ENCODE measurements at places on chromosomes 7 and 10.

DNA sequence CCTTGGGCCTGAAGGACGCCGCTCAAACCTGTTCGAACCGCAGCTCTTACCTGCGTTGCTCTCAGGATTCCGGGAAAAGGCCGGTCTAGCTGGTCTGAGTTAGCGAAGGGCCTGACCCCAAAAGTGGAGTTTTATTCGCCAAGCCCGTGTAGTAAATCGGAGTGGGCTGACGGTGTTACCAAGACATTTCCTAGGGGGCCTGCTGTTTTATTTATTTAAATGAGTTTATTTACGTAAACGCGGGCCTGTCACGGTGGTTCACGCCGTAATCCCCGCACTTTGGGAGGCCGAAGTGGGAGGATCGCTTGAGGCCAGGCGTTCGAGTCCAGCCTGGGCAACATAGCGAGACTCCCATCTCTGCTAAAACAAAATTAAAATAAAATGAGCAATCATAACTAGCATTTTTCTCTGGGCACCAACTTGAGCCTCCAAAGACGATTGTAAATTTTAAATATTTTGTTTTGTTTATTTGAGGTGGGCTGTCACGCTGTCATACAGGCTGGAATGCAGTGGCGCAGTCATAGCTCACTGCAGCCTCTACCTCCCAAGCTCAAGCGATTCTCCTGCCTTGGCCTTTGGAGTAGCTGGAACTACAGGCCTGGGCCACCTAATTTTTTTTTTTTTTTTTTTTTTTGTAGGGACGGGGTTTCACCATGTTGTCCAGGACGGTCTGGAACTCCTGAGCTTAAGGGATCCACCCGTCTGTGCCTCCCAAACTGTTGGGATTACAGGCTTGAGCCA, 903 bp downstream of the ZNF655 start:
- peak; percentile 19 for DNase-seq

DNA sequence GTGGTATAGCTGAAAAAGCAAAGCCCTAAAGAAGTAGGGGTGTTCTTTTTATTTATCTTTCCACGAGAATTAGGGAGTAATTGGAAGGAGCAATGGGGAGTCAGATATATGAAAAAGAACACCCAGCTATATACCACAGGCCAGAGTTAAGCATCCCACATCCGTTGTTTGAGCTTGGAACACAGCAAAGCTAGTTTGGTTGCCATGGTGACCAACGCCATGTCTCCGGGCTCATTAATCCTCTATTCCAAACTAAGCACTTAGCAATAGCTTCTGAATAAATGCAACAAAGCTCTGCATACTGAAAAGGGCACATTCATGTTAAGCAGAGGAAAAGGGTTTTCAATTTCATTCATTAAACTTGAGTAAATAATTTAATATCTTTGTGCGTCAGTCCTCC, 23.5 kb downstream of the ASB4 start:
- DNase-seq = peak; percentile 90

GRCh38 chr7:142420554-142421362, 162.9 kb upstream of the PRSS58 start:
- DNase-seq = no peak

- no peak for DNase-seq
Observed at GRCh38 chr7:138212314-138212713, 136.1 kb downstream of the AKR1D1 start.

DNA sequence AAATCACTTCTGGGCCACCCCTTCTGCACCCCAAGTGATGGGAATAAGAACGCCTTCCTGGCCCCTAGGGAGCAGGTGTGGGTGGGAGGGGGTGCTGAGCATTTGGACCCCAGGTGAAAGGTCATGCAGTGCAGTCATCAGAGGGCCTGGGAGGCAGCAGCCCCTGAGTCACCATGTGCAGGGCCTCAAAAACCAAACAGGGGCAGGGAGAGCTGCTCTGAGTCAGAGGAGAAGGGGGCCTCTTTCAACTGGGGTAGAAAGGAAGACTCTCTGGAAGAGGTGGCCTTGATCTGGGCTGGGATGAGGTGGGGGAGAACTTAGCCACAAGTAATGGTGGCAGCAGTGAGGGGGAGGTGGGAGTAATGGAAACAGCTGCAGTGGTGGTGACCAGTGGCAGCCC, 164.3 kb downstream of the BUB3 start:
- no peak for DNase-seq

DNA sequence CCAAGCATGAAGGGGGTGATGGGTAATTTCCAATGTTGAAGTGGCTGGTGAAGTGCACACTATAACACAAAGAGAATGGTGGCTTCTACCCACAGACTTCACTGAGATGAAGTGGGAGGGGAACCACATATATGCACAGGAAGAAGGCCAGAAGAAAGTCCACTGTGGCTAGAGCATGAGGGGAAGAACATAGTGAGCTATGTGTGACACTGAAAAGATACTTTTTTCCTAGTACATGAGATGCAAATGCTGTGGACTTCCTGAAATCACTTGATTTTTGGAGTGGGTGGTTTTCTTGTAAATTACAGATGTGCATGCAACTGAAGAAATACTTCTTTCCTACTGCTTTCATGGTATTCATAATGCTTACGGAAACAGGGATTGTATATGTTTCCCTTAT, 115.6 kb upstream of the PHYHIPL start:
- no peak for DNase-seq

DNA sequence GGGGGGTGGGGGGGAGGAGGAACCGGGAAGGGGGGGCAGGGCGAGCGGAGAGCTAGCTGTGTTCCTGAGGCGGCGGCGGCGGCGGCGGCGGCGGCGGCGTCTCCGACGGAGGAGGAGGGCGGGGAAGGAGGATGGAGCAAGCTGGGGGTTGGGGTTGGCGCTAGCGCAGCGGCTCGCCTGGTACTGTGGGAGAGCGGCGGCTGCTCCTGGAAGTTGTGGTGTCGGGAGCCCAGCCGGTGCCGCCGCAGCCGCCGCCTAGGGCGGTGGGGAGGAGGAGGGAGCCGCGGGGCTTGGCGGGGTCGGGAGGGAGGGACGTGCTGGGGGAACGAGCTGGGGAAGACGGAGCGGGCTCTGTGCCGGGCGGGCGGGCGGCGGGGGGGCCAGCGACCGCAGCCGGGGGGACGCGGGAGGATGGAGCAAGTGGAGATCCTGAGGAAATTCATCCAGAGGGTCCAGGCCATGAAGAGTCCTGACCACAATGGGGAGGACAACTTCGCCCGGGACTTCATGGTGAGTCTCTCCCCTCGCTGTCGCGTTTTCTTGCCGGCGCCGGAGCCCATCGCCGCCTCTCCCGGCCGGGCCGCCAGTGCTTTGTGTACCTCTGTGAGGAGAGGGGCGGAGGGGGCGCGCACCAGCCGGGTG, at the start of gene PTPN12:
PTPN12 (plus strand) TSS at position 160 of the 642 bp plus-strand sequence; CDS start at position 412, 252 bp downstream.
- peak; percentile 84 for DNase-seq

- DNase-seq = no peak
Observed at GRCh38 chr10:29007748-29008610, 280.9 kb upstream of the LYZL1 start.

DNA sequence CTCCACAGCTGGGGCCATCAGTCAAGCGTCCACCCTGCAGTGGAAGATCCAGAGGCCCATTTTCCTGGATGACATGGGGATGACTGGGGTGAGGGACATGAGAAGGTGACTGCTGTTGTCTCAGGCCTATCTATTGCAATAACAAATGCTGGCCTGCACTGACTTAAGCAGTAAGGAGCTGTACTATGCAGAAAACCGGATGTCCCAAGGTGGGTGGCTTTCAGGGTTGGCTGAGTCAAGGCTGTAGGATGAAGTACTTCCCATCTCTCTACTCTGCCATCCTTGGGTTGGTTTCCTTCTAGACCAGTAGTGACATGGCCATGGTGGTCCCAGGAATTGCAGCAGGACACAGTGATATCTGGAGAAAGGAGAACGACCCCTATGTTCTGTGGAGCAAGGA, 48.1 kb downstream of the NEURL1 start:
- no peak for DNase-seq

DNA sequence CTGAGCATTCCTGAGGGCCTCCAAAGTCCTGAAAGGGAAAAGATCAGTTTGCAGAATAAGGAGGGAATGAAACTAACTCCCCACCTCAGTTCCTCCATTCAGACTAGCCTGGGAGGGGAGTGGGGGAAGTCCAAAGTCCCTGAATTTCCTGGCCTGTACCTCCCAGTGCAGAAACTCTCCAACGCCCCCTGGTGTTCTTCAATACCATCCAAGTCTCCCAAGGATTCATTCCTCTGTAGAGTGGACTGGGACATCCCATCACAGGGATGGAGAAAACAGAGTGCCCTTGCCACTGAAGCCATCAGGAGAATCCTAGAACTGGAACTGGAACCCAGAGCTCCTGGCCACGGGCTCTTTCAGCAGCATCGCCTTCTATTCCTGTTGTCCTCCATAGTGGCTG, 1.6 kb upstream of the COL13A1 start:
- no peak for DNase-seq

DNA sequence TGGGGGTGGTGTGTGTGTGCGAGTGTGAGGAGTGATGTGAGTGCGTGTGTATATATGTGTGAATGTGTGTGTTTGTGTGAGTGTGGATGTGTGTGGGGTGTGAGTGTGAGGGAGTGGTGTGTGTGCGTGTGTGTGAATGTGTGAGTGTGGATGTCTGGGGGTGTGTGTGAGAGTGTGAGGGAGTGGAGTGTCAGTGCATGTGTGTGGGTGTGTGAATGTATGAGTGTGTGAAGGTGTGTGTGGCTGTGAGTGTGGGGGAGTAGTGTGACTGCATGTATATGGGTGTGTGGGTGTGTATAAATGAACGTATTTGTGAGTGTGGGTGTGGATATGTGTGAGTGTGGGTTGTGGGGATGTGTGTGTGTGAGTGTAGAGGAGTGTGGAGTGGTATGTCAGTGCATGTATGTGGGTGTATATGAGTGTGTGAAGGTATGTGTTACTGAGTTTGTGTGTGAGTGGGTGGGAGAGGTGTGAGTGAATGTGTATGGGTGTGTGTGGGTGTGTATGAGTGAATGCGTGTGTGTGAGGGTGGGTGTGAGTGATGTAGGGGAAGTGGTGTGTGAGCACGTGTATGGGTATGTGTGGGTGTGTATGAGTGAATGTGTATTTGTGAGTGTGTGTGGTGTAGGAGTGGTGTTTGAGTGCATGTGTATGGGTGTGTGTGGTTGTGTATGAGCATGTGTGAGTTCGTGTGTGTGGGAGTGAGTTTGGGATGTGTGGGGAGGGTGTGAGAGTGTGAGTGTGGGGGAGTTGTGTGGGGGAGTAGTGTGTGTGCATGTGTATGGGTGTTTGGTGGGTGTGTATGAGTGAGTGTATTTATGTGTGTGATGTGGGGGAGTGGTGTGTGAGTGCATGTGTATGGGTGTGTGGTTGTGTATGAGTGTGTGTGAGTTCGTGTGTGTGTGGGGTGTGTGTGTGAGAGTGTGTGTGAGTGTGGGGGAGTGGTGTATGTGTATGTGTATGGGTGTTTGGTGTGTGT, 28.5 kb upstream of the NUB1 start:
- DNase-seq = no peak

DNA sequence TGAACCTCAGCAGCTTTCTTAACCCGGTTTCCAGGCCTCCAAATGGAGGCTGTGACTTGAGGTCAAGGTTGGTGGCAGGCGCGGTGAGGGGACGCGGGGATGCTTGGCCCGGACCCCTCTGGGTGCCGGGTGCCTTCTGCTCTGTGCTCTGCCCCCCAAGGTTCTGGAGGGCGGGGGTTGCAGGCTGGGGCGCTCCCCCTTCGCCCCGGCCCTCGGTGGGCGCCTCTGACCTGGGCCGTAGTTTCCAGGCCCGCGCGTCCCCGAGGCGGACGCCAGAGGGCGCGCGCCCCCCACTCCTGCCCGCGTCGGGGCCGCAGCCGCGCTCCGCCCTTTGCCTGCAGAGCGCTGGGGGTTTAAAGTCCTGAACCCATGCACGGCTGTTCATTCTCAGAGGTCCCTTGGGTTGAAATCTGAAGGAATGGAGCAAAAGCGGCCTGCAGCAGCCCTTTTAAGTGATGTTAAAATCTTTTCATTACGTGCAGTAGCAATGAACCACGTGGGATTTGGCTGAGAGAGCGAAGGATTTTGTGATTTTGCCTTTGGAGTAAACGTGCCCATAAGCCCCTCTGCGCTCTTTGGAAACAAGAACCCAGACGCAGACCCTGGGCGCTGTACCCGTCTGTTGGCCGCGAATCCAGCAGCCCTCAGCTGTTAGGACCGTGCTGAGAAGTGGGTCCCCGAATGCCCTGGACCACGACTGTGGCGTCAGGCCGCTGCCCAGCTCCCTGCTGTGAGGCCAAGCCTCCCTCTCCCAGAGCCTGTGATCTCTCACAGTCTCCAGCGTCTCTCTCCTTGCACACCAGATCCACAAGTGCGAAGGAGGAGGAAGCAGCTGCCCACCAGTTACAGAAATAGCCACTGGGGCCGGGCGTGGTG, 135.0 kb downstream of the ACTR3B start:
- DNase-seq = peak; percentile 16

- DNase-seq = no peak
Observed at GRCh38 chr7:156113731-156114130, 301.5 kb upstream of the SHH start.

DNA sequence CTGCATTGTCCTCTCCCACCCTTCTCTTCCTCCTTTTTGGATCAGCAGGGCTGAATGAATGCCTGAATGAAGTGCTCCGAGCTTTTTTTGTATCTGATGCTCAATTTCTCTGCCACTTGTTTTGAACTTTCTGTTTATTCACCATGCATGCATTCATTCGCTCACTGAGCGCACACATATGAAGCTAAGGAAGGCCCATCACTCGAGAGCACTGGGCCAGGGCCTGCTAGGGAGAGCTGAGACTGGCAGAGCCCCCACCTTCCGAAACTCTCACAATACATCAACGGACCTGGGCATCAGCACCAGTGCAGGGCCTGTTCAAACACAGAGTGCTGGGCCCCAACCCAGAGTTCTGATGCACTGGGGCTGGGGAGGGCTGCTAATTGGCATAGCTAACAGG, 45.7 kb downstream of the RPS24 start:
- no peak for DNase-seq

- no peak for DNase-seq
Observed at GRCh38 chr7:39589323-39590111, 23.3 kb downstream of the YAE1 start.

DNA sequence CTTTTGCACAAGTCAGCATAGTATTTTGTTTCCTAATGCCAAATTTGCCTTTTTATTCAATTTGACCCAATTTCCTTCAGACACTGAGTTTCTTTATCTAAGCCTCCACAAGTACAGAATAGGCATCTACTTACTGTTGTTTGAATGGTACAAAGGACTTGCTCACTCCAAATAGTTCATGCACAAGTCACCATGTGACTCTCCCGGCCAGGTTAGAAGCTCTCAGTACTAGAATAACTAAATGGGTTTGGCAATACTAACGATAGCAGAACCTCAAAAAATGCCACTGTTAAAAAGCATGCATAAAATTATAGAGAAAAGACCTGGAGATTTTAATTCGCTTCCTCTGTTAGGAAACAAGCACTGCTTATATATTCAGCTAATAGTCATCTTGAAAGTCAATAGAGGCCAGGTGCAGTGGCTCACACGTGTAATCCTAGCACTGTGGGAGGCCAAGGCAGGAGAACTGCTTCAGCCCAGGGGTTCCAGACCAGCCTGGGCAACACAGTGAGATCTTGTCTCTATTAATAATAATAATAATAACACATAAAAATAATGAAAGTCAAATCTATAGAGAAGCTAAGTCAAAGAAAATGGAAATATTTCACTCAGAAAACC, 335.8 kb upstream of the MBL2 start:
- DNase-seq = no peak

- DNase-seq = no peak
Observed at GRCh38 chr10:61110188-61110844, 166.3 kb upstream of the RHOBTB1 start.

- DNase-seq = no peak
Observed at GRCh38 chr10:80259405-80259871, 30.0 kb downstream of the MAT1A start.

- DNase-seq = no peak
Observed at GRCh38 chr7:134278502-134279153, 38.1 kb downstream of the SLC35B4 start.
